Prostate gland (tissue), 2 donors: ENCODE measurements at places on chromosomes 6 and 20. TPM values are rescaled to one million over a fixed set of nuclear protein-coding genes. Genes with fewer than 3 reads are reported as not detected.

MAP7 gene
- total RNA-seq = 35.1 TPM

MRAP2 gene
- total RNA-seq = 10.6 TPM

CCN5 gene
- 64.3 TPM for total RNA-seq

CTCFL gene
- total RNA-seq = not detected

RAB44 gene
- 0.45 TPM for total RNA-seq

DNA sequence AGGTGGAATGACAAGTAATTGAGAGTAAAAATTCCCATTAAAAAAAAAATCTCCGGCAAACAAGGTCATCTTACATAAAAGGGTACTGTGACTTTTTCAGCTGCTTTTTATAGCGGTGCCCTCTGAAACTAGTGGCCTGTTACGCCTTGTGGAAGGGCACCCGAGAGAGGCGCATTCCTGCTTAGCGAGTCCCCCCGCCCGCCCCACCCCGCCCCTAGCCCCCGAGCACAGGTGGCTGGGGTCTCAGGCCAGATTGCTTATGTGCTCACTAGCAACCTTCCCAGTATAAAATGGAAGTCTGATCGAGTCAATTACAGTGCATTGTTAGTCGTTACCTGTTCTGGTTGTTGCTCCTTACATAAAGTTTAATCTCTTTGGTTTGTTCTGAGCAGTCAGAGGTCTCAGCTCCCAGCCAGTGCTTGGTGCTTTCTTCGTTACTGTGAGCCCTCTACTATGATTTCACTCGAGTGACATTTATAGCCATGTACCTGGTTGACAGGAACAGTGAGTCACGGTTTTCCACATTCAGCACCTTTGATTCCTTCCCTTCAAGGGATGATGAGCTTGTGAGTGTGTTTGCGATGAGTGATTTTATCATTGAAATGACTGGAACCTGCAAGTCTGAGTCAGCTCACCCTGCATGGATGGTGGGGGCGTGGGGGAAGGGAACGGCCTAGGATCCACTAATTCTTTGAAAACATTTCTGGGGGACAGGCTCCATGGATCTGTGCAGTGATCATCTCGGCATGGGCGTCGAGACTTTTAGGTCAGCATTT is 47.6 kb downstream of the ZDHHC14 start:
- DNase-seq = peak; percentile 40

GRCh38 chr20:1897541-1897940 is 2.3 kb downstream of the SIRPA start:
- DNase-seq = no peak

DNA sequence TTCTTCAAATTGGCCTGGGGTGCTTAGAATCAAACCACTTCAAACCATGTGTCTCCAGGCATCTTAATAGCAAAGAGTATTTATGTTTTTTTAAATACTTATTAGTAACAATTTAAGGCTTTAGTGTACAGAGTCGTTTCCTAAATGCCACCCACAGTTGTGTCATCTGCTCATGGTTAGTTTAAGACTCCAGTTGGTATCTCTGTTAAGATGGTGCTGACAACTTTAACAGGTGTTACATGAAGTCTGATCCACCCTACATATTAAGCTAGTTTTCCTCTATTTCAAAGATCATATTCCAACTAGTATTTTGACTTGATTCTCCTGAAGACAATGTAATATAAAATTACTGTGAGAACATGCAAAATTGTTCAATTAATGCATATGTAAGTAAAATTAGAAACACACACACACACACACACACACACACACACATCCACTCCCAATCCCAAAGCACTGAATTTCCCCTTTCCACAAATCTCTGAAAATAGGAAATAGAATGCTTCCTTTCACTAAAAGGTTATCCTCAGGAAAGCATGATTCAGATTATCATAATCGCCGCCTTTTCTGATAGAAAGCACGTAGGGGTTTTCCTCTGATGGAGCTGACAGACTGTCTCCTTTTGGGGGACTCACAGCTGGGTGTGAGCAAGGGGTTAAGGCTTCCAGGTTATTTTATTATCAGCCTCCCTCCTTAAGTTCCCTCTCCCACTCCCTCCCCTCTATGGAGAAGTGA is 10.5 kb downstream of the CNKSR3 start:
- DNase-seq = no peak

- DNase-seq = no peak
Measured at GRCh38 chr6:117210279-117210678, 55.1 kb upstream of the VGLL2 start.

- DNase-seq = no peak
Measured at GRCh38 chr20:10637563-10637962, 36.2 kb downstream of the JAG1 start.

DNA sequence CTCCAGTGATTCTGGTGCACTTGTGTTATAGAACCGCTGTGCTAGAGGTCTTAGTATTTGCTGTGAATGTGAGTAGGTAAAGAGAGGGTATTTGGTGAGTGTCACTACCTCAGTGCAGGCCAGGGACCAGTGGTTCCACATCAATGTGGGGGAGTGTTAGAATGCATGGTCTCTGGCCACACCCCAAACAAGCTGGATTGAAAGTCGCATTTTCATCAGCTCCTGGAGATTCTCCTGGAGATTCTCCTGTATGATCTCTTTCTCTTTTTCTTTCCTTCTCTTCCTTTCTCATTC is 26.8 kb upstream of the BCAS1 start:
- no peak for DNase-seq

GRCh38 chr6:96649926-96650325 is 87.0 kb downstream of the FHL5 start:
- DNase-seq = no peak

DNA sequence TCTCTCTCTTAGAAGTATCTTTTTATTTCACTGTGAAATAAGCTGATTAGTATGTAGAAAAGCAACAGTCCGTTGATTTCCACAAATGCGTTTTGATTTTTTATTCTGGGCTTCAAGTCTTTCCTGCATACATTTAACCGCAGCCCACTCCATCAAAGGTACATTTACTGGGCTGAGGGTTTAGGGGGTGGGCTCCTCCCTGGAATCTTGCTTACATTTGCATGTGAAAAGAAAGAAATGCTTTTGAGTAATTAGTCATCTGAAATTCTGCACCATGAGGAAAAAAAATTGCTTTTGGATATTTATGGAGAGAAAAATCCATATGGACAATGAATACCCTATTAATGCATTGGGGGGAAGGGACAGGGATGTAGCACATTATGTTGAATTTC is 178.3 kb upstream of the MCHR2 start:
- DNase-seq = no peak
